Type B pancreatic cell (in vitro differentiated cells): ENCODE measurements at places on chromosomes 4 and X.

DNA sequence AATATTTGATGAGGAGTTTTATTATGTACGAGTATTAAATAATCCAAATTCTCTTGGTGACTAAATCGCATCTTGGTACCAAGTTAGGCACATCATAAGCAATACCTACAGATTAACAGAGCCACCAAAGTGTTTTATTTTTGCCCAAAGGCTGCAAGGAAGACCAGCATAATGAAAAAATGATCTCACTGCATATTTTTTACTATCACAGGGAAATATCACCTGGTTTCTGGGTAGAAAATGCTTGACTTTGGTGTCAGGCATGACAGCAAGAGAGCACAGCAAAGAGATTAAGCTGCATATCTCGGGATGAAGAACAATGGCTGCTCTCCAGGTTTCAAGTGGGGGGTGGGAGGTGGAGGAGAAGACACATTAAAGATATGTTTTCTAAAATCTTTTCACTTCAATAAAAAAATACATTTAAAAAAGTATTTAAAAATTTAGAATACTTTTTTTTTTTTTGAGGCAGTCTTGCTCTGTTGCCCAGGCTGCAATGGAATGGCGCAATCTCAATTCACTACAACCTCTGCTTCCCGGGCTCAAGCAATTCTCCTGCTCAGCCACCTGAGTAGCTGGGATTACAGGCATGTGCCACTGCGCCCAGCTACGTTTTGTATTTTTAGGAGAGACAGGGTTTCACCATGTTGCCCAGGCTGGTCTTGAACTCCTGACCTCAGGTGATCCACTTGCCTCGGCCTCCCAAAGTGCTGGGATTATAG, 86.1 kb downstream of the FRYL start:
- no peak for DNase-seq

DNA sequence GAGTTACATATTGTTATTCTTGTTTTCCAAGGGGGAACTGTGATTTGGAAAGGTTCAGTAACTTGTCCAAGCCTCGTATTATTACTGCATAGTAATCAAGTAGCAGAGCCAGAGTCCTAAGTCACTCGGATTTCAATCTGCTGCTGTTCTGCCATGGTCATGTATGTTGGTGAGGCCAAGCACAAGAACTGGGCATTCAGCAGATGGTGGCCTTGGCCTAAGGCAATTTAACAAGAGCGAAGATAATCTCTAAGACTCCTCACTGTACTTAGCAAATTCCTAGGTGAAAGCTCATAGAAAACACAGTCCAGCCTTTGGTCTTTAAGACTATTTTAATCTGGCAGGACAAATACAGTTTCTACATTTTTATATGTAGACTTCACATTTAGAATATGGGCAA, 64.8 kb downstream of the NDST3 start:
- no peak for DNase-seq

GRCh38 chrX:110188701-110189558, 129.0 kb downstream of the AMMECR1 start:
- no peak for DNase-seq

DNA sequence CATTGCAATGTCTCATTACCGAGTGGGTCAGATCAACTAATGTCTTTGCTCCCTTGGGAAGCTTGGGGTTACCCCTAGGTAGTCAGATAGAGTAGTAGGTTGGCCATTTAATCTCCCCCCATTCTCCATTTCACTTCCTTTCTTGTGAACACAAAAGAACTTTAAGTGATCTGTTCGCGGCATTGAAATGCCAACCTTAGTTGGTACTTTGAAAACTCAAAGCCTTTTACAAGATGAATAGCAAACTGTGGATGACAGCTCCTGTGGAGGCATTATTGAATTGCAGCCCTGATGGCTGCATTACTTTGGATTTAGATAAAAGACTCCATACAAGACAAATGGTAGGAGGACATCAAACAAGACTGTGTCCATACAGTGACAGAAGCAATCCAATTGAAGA, 469.1 kb downstream of the GBA3 start:
- DNase-seq, result no peak

DNA sequence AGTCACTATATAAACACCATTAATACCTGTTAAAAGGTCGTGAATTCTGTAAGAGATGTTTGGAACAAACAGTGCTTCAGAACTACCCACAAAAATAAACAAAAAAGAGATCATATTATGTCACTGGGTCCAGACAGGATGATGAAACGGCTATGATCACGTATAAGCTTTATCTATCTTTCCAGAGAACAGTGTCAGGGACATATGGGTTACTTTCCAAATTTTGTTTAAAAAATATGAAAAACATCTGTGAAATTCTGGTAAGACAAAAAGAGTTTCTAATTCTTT, 90.0 kb downstream of the SORBS2 start:
- DNase-seq, result no peak

- no peak for DNase-seq
Observed at GRCh38 chr4:113958766-113959538, 20.5 kb downstream of the ARSJ start.

GRCh38 chrX:148310426-148311165, 189.8 kb upstream of the AFF2 start:
- no peak for DNase-seq

DNA sequence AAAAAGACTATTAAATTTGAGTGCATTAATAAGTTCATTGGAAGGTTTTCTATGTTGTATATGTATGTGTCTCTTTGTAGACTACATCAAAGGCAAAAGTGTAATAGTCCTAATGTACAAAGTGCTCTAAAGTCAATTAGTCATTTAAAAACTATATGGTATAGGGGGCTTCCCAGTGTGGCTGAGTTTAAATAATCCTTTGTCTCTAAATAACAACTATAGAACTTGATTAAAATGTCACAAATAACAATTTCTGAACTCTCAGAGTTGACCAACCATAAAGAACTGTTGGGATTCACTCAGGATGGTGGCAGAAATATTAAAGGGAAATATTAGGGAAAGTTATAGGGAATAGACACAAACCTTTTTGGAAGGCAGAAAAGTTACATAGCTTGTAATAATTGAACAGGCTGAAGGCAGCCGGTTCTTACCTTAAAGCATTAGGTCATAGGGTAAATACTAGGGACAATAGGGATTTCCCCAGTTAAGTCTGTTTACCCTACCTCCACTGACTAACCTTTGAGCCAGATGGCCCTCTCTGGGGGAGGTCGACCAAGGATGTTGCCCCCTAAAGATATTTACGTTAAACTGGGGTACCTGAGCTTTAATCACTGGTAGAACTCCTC, 1054.2 kb downstream of the ARAP2 start:
- DNase-seq, result no peak

- DNase-seq, result no peak
Observed at GRCh38 chrX:146581981-146582712, 227.4 kb upstream of the CXorf51B start.

DNA sequence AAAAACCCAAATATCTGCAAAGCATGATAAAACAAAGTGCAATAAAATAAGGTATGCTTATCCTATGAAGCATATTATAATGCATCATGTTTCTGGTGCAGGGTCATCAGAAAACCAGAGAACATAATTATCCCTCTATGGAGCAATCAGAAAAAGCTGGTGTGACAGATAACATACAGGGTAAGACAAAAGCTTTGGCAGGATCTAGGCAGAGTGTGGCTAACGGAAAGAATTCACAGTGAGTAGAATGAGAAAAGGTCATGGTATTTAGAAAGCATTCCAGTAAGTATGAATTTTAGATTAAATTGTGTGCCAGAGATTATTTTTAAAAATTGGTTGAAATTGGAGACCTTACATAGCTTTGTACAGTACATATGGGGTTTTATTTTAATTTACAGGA, 29.0 kb upstream of the UGT2B4 start:
- no peak for DNase-seq

GRCh38 chr4:172692701-172693100, 475.9 kb upstream of the GALNT7 start:
- no peak for DNase-seq

DNA sequence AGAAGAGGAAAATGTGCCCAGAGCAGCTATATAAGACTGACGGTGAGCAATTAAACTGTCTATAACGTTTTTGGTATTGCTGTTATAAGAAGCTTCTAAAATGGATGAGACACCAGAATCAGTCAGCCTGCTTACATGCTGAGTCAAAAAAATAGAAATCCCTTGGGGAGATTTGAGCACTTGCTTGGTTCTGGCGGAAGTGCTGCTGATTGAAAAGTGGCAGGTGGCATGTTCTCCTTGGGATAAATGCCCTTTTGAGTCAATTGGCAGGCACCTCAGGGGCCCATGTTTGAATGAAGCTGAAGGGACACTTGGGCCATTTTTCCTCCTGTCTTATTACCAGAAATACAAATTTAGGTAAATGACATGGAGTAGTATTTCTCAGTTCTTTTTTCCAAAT, 148.7 kb downstream of the PTCHD1 start:
- DNase-seq, result no peak

- DNase-seq, result no peak
Observed at GRCh38 chr4:57110640-57111511, 691 bp upstream of the IGFBP7 start.

DNA sequence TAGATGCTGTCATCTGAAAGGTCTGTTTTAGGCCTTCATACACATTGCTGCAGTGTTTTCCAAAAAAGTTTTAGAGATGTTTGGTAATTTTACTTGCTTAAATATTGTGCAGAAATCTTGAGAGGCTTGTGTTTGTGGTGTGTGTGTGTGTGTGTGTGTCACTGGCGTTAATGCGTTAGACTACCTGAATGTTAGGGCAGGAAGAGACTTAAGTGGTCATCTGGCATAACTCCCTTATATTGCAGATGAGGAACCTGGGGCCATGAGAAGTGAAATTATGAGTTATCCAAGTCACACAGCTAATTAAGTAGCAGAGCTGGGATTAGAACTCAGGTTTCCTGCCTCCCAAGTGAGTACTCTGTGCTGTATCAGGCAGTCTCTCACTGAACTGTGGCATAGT, 1.4 kb downstream of the LSM6 start:
- DNase-seq, result no peak

DNA sequence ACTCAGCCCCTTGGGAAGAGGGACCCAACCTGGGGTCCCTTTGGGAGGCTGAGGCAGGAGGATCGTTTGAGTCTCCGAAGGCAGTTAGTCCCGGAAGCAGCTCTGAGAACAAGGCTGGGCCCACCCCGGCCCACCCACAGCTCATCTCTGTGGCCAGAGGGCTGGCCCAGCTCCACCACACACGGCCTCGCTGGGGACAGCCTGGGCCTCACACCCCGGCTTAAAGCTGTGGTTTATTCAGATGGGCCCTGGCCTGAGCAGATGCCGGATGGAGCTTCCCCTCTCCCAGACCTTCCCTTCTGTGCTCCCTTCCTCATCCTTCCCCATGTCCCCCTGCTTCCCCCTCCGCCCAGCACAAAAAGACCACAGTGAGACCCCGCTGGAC, 54.4 kb downstream of the FAM53A start:
- DNase-seq, result no peak

DNA sequence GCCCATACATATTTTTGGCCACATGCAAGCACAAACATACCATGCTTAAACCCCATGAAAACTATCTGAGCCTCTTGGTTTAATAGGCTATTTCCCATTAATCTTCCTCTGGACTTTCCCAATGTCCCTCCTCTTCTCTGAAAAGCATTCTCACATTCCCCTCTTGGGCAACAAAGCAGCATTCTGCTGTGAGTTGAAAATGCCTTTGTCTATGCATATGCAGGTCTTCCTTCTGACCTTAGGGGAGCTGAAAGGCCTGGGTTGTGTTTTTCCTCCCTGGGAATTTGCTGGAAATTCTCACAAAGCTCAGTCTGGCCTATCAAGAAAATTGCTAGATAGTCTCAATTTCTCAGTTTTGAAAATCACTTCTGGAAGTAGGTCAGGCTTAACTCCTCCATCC, 4.2 kb downstream of the VSIG4 start:
- no peak for DNase-seq

DNA sequence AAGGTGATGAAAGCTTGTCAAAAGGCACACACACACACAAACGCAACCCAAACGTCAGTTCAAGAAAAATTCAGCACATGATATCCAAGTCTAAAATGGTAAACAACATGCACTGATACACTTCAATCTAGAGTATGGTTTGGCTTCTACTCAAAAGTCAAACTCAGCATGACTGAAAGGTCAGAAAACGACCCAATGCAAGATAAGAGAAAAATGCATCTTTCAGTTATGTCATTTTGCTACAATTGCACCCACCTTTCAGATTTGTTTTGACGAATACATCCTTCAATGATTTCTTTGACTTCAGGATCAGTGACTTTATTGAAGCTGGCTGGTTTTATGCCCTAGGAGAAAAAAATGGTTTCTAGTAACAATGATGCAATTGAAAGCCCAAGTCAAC, 56.3 kb downstream of the WNK3 start:
- no peak for DNase-seq

DNA sequence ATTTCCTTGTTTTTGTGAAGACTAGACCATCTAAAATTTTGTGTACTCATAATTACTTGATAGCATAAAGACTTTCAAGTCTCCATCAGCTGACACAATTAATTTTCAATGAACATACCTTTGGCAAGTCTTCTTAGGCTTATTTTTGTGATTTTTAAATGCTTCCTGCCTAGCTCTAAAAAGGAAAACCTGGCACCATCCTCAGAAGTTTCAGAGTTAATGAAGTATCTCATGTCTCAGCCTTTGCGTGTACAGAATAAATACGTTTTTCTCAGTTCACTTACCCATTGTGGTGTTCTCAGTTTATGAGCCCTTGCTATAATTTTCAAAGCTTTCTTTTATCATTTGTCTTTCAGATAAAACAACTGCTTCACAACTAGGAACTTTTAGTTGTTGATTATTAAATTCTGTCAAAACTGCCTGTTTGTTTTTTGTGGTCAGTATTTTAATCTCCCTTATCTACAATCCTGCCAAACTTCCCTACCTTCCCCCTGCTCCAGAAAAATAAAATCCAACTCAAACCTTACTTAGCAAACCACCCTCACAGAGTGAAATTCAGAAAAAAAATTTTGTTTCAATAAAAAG, 21.6 kb downstream of the ADD1 start:
- DNase-seq, result no peak

DNA sequence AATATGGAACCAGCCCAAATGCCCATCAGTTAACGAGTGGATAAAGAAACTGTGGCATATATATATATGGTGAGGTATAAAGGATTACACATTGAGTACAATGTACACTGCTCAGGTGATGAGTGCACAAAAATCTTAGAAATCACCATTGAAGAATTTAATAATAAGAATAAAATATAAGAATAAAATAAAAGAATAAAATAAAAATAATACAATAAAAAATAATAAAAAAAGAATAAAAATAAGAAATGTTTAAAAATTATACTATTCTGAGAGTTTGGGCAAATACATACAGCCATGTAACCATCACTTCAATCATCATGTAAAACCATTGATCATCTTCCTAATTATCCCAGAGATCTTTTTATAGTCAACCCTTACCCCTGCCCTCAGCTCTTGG, 173.5 kb downstream of the AWAT2 start:
- DNase-seq, result no peak

GRCh38 chrX:16651391-16652024, 1.6 kb downstream of the S100G start:
- no peak for DNase-seq

DNA sequence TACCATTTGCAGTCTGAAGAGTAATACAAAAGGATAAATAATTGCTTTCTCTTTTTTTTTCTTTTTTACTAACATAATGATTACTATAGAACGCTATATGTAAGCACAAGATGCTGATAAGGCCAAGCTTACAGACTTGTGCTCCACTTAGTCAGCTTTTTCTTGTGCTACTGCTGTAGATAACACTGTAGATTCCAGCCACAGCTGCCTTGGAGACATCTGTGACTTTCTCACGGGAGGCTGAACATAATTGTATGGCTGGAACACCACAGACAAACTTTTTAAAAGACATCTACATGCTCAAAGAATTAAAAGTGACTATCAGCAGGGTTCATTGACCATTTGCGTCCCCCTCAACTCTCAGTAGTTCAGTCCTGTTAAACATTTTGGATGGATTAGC, 381.7 kb upstream of the AMOT start:
- DNase-seq, result no peak
